Activated CD4-positive, alpha-beta T cell treated with anti-CD3 and anti-CD28 coated beads, Interleukin-2, Interleukin-6, amounts not matched to agents 100 ng/mL and 50 ng/mL, durations not matched to agents 16 hours and 8 hours (primary cell): ENCODE measurements at places on chromosomes 3 and 15.

GRCh38 chr3:123984957-123985356, 7.0 kb downstream of the ROPN1 start:
- DNase-seq: no peak

- DNase-seq: no peak
Measured at GRCh38 chr15:31871887-31872281, 158.4 kb upstream of the CHRNA7 start.

GRCh38 chr3:112360561-112360960, 27.6 kb downstream of the CD200 start:
- DNase-seq: no peak

DNA sequence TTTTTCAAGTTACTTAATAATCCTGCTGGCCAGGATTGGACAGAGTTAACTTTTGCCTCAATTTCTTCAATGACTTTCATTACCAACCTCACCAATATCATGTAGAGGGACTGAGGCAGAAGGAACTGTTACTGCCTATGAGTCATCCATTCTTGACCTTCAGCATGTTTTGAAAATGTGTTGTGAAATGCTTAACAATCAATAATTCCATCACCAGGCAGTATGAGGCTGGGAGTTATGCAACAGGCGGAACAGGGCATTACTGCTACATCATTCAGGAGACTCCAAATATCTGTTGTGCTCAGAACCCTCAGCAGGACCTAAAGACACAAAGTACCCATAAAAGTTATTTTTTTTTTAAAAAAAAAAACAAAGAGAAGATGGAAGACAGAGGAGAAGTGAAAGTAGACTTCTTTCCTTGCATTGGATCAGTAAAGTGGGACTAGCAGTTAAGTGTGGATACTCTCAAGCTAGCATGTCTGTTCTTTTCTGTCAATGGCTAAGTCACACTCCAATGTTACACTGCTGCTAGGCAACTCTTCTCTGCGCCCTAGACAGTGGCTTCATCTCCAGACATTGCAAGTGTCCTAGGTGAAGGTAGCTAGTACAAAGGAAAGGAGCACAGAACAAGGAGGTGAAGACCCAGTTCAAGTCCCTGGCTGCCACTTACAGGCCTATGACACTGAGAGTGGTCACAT, 184.9 kb upstream of the LPP start:
- DNase-seq: peak; percentile 21

DNA sequence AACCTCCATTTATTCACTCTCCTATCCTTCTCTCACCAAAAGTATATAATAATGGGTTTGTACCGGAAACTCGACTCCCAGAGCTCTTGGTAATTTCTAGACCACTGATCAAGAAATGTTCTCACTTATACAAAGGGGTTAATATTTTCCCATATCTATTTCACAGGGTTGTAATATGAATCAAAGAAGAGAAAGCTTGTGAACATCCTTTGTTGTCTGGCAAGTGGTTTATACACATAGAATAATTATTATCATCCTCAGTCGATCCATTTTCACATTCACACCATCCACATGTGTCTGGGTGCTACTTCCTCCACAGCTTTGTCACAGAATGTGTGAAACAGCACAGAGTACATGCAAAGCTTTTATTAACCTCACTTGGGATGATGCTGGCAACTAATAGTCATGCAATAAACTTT, 29.9 kb upstream of the STT3B start:
- DNase-seq: no peak

DNA sequence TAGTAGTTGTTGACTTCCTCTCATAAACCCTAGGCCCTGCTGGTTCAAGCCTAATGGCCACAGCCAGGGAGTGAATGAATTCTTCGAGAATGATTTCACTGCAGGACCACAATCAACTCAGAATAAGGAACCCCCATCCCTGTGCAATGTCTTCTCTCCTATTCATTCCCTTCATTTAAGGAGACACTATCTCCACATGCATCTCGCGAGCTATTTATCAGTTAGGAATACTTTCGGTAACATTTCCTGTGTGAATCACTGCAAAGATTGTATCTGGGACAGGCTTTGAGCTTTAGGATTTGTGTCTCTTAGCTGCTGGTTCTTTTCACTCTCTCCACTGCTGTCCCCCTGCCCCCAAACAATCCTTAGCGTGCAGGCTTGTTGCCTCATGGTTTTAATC, 94.4 kb downstream of the MYLK start:
- DNase-seq: no peak

- DNase-seq: no peak
Measured at GRCh38 chr3:72174040-72174439, 389.1 kb upstream of the PROK2 start.

GRCh38 chr15:78551902-78552301, 11.7 kb downstream of the PSMA4 start:
- no peak for DNase-seq
